ENCODE measurements at places on chromosomes 4 and X.

DNA sequence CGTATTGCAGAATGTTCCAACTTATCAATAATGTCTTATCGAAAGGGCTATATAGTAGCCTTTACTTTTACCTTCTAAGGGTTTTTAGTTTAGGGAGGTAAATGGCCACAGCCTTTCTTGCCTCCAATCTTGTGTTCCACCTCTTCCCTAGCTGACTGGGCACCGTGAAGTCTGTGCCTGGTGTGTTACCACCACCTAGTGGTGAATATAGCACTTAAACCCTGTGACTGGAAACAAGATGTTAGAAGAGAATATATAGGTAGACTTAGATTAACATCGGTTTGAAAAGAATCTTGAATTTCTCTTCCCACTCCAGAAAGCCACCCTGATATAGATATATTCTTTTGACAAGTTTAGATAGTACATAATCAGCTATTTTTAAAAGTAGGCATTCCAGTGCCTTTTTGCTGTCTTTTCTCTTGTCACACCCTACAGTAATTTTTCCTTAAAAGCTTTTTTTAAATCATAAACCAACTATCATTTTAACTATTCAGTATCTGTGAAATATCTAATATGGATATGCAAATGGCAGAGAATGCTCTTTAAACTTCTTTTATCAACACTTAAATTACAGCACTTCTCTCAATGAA is 27.8 kb upstream of the ADH7 start:
- peak; percentile 38 for DNase-seq

- no peak for DNase-seq
These were observed 55.4 kb upstream of the RASGEF1B start for GRCh38 chr4:81527115-81527514.

DNA sequence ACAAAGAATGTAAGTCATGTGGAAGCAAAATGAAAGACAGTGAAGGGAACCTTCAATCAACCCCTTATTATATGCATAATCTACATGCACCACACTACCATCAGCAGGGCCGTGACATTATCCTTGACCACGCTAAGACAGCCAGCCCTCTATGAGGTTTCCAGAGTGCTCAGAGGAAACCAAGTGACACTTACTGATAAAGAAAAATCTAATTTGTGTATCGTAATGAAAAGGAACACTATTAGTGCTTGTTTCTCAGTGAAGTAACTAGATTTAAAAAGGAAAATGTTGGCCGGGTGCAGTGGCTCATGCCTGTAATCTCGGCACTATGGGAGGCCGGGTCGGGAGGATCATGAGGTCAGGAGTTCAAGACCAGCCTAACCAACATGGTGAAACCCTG is 56.4 kb downstream of the ABCG2 start:
- no peak for DNase-seq

DNA sequence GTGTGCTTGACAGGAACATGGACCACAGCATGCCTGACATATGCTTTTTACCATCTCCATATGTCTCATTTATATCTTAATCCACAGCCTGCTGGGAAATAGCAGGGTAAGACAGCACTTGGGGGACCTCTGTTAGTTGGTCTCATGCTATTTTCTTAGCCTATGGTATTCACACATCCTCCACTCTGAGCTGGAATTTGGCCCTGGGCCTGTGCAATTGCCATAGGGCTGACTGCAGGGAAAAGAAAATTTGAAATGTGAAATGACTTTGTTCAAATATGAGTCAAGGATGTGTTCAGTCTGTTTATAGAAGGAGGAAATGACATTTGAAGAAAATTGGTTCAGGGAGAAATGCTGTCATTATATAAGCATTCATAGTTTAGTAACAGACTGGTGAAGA is 9.6 kb upstream of the MAP7D3 start:
- DNase-seq = no peak
